Left lung (tissue), 14 donors: ENCODE measurements at places on chromosomes 16 and 17. TPM values are rescaled to one million over a fixed set of nuclear protein-coding genes. Genes with fewer than 3 reads are reported as not detected.

DNA sequence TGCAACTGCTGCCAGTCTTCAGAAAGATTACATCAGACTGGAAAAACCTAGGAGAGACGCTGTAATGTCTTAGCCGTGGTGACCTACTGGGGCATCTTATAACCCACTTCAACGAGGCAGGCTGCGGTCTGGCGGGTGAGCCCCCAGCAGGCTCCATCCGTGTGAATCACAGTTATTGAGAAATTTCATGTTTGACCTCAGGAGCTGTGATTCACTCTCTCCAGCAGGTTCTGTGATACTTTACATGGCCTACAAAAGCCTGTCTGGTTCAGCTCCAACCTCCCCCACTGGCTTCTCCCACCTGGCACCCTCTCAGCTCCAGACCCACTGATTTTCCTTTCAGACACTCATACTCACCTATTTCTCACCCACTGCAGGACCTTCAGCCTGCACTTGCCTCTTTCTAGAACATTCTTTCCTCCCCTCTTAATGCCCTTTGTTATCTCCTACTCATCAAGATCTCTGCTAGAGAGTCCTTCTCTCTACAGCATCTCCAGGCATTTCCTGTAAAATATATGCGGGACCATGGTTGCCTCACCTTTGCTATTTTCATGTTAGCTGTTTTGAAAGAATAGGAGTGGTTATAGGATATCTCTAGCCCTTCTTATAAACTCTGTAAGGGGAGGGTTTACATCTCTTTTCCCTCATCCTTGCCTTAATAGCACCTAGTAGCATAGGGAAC is 227.9 kb downstream of the MAF start:
- no peak for DNase-seq

DNA sequence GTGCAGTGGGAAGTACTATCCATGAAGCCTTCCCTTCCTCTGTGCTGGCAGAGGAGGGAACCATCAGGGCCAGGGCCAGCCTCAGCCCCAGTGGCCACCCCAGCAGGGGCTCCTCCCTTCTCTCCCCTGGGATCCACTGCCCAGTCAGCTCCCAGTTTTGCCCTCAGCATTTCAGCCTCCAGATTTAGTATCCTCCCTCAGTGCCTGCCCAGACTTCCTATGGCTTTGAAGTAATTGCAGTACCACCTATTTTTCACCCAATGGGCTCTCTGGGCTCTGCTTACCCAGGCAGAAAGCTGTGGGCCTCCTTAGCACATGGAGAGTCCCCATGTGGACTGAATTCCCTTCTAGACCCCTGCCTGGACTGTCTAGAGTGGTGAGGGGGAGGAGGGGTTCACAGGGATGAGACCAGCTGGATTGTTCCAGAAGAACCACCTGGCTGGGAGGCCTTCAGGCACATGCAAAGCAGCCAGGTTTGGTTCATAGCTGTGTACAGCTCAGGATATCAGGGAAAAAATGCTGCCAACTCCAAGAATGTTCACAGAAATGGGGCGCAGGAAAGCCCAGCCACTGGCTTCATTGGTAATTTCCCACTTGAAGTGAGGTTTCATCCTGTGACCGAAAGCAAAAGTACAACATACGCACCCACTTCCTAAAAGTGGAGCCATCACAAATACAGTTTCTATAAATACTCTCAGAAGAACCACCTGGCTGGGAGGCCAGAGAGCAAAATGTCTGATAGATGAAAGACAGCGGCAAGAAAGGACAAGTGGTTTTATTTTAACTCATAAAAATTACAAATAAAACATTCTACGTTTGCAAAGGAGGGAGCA is 15.2 kb upstream of the HERPUD1 start:
- no peak for DNase-seq

- DNase-seq, result no peak
Observed at GRCh38 chr17:40560592-40561293, 4.5 kb downstream of the CCR7 start.

- no peak for DNase-seq
Observed at GRCh38 chr17:31311526-31311925, 2.3 kb downstream of the EVI2B start.

- peak; percentile 21 for DNase-seq
Observed at GRCh38 chr16:30430428-30430970, 669 bp upstream of the DCTPP1 start.

DNA sequence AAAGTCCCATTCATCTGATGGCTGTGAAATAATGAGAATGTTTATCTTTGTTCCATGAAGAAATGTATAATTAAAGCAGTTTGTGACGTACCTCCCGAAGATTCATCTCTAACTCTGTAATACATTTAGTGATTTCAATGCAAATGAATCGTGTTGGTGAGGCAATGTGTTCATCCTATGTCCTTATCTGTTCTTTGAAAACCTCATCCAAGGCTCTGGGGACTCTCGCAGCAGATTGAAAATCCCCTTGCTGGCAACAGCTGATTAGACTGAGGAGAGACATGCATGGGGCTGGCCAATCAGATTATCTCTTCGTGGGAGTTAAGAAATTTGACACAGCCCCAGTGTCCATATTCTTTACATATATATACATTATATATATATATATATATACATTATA is 1095.4 kb upstream of the EEF2KMT start:
- no peak for DNase-seq

DNA sequence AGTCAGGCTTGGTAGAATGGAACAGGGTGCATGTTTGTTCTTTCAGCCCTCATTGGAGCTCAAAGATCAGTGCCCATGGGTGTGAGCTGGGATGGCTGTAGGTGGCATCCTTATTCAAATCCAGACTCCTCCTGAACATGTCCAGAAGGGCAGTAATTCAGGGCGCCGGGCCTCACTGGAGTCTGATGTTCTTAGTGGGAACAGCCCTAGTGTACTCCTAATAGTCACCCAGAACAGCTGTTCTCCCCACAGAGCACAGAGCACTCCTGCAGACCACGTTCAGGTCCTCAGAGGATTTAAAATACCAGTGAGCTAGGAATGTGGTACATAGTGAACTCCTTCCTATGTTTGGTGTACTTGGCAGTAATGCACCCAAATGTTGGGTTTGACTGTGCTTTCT is 96.2 kb downstream of the BANP start:
- DNase-seq, result peak; percentile 31

DNA sequence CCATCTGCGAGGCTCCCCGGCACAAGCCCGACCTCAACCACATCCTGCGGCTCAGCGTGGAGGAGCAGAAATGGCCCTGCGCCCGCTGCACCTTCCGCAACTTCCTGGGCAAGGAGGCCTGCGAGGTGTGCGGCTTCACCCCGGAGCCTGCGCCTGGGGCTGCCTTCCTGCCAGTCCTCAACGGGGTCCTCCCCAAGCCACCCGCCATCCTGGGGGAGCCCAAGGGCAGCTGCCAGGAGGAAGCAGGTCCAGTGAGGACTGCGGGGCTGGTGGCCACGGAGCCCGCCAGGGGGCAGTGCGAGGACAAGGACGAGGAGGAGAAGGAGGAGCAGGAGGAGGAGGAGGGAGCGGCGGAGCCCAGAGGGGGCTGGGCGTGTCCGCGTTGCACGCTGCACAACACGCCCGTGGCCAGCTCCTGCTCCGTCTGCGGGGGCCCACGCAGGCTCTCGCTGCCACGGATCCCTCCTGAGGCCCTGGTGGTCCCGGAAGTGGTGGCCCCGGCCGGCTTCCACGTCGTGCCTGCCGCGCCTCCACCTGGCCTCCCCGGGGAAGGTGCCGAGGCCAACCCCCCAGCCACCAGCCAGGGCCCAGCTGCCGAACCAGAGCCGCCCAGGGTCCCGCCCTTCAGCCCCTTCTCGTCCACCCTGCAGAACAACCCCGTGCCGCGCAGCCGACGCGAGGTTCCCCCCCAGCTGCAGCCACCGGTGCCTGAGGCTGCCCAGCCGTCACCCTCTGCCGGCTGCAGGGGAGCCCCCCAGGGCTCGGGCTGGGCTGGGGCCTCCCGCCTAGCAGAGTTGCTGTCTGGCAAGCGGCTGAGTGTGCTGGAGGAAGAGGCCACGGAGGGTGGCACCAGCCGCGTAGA is 13.1 kb upstream of the PRR35 start:
- no peak for DNase-seq

GRCh38 chr16:86383488-86384262 is 126.7 kb upstream of the FOXF1 start:
- DNase-seq, result no peak

Gene CCL11
- 0.32 TPM for total RNA-seq

Gene HSPB9
- total RNA-seq, result not detected

Gene STH
- not detected for total RNA-seq

Gene DYNLL2
- 38.2 TPM for total RNA-seq

Gene NPIPB8
- 0.16 TPM for total RNA-seq

Gene PYDC1
- total RNA-seq, result not detected

Gene CASKIN2
- 43.8 TPM for total RNA-seq

Gene PRR11
- total RNA-seq, result 9.8 TPM

Gene TNRC6C
- total RNA-seq, result 14.0 TPM
